CD4-positive, CD25-positive, alpha-beta regulatory T cell (primary cell): ENCODE measurements at places on chromosomes 12 and 14.
A peak's percentile ranks its signal among the peaks of the same experiment; 100 is the strongest.

DNA sequence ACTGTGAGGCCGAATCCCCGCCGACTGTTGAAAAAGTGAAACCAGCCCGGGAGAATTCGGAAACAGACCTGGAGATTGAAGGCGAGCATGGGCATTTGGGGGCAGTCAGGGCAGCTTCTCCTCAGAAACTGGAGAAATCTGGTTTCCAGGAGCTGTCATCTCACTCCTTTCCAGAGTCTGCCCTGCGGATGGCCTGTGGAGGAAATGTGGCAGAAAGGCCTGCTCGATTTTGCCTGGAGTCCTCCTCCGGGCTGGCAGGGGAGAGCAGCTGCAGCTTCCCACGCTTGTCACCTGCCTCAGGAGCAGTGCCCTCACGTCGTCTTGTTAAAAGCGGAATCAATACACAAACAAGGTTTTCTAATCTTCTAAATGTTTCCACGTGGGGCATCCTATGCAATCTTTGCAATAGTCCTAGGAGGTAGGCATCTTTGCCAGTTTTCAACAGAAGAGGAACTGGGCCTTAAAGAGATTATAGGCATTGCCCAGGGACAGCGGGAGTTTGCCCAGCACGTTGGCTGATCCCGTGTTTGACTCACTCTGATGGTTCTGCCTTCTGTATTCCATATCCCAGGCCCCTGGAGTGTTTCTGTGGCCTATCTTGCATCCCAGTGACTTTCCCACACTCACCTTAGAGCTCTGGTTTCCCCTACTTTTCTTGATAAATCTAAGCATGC is 2.3 kb downstream of the LRRC74A start:
- DNase-seq: no peak

DNA sequence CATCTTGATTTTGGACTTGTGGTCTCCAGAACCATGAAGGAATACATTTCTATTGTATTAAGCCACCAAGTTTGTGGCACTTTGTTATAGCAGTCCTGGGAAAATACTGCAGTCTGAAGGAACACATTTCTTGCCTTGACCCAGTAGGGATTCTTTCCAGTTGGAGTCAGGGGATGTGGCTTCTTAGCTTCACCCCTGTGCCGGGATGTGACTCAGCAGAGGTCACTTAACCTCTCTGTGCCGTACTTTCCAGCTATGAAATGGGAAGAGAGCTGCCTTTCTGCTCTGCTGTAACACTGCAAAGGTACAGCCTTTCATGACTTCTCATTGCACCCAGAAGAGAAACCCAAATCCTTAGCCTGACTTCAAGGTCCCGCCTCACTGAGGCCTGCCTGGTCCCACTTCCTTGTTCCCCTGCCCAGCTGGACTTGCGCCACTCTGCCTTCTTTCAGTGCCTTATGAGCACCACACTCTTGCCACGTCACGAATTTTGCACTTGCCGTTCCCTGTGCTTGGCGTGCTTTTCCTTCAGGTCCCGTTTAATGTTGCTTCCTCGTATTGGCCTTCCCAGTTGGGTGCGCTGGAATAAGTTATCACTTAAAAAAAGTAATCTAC is 24.2 kb downstream of the CHST11 start:
- no peak for DNase-seq

GRCh38 chr12:21906919-21907493 is 34.2 kb downstream of the ABCC9 start:
- DNase-seq: no peak

- no peak for DNase-seq
Observed at GRCh38 chr12:4564818-4565217, 2.8 kb downstream of the DYRK4 start.

GRCh38 chr12:64609536-64610078 is 688 bp upstream of the RASSF3 start:
- peak; percentile 41 for DNase-seq

- peak; percentile 62 for DNase-seq
Observed at GRCh38 chr14:22538671-22539228, 50.3 kb downstream of the DAD1 start.

DNA sequence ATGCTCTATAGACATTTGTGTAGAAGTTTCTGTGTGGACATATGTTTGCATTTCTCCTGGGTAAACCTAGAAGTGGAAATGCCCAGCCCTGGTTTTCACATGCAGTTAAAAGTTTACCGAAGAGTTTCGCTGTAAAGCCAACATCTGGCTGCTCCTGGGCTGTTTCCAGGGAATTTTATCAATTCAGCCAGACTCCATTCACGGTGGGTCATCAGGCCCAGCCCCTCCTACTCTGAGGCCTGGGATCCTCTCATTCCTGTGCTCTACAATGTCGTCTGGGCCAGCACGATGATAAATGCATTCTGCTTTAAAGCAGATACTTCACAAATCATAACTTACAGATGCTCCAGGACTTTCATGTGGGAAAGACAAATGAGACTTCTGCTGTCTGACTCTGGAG is 7.1 kb downstream of the NUAK1 start:
- no peak for DNase-seq

- DNase-seq: no peak
Observed at GRCh38 chr14:65750906-65751305, 338.4 kb downstream of the FUT8 start.

DNA sequence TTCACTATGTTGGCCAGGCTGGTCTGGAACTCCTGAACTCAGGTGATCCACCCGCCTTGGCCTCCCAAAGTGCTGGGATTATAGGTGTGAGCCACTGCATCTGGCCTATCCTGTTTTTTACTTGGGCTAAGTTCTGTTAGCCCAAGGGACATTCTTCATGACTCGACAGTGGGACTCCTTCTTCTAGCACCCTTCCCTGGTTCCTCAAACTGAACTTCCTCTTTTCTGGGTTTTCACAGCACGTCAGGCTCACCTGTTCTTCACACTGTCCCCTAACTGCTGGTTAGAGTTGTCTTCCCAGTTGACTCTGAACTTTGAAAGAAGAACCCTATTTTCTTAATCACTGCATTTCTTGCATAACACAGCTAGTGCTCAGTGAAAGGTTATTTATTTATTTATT is 22.5 kb downstream of the CABP1 start:
- no peak for DNase-seq

DNA sequence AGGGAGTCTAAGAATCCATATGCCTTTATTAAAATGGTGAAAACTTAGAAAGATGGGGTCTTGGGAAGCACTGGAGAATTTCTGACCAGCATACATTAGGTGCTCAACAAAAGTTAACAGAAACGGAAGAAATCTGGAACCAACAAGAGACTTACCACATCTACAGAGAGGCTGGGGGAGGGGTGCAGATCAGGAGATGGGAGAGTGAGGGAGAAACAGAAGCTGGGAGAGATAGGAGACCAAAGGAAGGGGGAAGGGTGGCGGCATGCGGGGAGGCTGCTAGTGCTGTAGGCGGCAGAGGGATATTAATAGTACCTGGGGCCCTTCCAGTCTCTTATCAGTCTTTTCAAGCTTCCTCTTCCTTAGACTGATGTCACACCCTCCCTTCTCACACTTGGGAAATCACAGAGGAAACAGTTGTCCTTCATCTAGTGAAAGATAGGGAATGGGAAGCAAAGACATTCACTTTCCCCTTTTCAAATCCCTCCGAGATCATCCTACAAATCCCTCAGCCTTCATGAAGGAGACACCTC is 18.1 kb downstream of the ZBTB39 start:
- DNase-seq: no peak

DNA sequence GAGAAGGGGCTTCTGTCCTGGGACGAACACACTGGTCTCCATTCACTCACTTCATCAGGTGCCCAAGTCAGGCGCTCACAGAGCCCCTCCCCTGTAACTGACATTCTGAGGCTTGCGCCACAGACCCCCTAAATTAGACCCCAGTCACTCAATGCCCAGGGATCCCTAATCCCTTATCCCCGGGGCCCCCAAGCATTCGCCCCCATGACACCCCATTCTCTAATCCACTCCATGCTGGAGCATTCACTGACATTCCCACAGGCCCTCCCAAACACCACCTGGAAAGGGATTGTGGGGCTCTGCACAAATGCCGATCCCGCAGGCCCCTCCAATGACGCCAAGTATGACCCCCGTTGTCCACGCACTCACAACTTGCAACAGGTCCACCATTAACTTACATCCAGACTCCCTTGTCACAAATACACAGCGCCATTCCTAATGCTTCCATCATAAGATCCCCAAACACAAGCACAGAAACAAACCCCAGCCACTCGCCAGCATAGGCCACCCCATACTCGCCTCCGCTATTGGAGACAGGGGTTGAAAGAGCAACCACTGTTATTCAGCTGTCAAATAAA is 1.5 kb downstream of the ZNF605 start:
- no peak for DNase-seq

- peak; percentile 55 for DNase-seq
Observed at GRCh38 chr14:24051789-24052655, at the start of gene CARMIL3. CARMIL3 (plus strand) TSS chr14:24052009; CDS start chr14:24052154, 145 bp downstream.
